ENCODE measurements at places on chromosomes 3 and 15.

DNA sequence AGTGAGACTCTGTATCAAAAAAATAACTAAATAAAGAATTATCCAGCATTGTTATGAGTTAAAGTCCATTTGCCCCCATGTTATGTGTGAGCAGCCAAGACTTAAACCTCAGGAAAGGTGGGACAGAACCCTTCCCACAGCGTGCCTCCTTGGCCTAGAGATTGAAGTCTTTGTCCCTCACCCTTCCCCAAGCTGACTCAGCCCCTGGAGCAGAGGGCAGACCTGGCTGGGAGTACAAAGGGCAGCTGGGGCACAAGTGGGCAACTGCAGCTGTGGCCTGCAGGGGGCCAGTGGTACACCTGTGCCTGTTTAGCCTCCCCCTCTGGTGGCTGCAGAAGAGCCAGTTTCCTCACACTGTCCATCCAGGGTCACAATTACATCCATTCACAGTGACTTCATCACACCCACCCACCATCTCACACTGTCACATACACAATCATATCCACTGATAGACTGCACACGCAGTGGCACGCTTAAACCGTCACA lies 940 bp upstream of the ACY1 start:
- DNase-seq: no peak

DNA sequence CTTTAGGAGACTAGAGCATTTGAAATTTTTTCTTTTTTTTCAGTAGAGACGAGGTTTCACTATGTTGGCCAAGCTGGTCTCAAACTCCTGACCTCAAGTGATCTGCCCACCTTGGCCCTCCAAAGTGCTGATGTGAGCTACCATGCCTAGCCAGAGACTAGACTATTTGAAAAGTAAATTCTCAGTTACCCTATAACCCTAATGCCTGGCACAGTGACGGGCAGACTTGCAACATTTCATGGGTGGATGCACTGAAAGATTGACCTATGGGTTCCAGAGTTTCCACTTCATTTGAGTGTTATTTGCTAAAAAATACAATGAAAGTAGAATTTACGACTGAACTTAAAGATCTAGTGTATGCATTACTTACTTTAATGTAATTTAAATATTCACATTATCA lies 45.7 kb upstream of the LIPC start:
- no peak for DNase-seq

DNA sequence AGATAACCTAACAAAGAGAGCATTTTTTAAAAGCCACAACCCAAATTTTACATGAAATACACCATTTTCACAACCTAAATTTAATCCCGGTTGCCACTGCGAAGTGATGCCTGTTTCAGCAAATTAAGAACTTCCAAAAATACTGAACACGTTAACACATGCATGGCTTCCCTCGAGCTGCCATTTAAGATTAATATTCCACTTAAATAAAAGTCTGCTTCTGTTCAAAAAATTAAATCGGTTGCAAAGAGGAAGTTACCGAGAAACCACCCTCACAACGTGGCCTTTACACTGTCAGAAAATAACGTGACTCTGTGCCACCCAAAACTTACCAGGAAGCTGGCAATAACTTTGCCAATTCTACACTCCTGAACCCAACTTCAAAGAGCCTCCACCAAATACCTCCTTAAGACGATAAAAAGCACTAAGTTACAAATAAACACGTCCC lies 1.2 kb downstream of the TBL1XR1 start:
- DNase-seq: no peak

DNA sequence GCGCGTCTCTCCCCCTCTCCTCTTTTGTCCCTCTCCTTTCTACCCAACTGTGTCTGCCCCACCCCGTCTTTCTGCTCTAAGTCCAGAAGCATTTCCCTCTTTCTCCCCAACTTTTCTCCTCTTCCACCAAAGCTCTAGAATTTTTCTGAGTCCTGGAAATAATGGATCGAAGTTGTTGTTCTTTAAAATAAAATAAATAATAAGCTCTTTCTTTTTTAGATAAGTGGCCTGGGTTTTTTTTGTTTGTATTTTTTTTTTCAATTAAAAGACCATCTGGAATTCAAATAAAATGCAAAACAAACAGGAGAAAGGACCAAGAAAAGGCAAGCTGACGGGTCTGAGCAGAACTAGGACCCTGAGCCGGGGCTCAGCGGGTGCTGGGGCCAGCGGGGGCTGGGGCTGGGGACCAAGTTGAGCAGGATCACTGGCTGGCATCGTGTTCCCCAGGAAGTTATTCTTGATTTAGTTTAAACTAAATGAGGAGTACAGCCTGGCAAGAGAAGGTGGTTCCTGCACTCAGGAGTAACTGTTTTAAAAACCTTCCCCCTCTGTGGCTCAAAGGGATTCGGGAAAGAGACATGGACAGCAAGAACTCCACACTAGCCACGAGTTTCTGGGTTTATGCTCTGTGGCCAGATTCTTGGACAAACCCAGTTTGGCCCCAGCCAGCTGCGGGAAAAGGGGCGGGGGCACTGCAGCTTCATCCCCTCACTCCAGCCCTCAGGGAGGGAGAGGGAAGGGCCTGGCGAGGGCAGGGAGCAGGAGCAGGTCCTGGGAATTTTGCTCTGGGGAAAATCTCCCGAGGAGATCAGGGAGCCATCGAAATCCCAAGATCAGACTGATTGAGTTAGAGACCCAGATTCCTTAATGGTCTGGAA lies 8.4 kb downstream of the GATA2 start:
- DNase-seq: no peak

DNA sequence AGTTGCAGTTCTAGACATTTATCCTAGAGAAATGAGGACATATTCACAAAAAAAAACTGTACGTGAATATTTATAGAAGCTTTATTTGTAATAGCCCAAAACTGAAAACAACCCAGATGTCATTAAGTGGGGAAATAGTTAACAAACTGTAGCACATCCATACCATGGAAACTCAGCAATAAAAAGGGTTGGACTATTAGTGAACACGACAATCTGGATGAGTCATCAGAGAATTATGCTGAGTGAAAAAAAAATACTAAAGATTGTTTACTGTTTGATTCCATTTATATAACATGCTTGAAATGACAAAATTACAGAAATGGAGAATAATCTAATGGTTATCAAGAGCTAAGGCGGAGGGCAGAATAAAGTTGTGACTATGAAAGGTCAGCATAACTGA lies 59.5 kb downstream of the CPA3 start:
- no peak for DNase-seq

- no peak for DNase-seq
These were observed 637.7 kb upstream of the UBE2E2 start for GRCh38 chr3:22565393-22565792.

GRCh38 chr3:189570916-189571315 lies 60.3 kb upstream of the TP63 start:
- no peak for DNase-seq

DNA sequence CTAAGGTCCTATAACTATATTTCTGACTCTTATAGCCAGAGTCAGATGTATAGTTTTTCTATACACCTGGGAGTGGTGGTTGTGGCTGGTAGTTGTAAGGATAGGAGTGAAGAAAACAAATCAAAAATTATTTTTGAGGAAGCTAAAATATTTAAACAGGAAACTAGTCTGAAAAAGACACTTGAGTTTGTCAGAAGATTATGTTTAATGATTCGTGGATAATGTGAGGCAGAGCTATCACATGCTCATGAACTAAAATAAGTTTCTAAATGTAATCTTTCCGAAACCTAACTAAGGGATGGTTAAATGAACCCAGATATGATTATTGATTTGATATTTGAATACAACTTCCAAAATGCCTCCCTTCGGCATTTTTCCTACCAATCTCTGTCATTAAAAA lies 30.4 kb downstream of the GABRR3 start:
- no peak for DNase-seq

GRCh38 chr3:67567893-67568292 lies 86.5 kb downstream of the SUCLG2 start:
- no peak for DNase-seq

GRCh38 chr3:143769616-143770015 lies 78.7 kb downstream of the SLC9A9 start:
- no peak for DNase-seq

GRCh38 chr3:58528629-58529028 lies 8.4 kb downstream of the ACOX2 start:
- DNase-seq: no peak

- DNase-seq: no peak
These were observed 39.3 kb downstream of the PLD1 start for GRCh38 chr3:171770689-171771620.

DNA sequence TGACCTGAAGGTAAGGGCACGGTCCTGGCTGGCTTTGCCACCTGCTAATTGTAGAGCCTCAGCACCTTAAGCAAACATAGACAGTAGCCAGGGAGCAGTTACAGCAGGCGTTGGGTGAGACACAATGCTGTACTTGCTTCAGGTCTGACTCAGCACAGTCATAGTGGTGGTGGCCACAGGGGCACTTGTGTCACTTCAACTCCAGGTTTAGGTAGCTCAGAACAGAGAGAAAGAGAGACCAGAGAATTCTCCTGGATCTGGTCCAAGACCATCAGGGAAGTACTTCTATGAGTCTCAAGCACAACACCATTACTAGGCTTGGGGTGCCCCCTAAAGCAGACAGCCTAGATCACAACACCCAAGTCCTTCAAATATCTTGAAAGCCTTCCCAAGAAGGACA lies 204.4 kb downstream of the OTOL1 start:
- no peak for DNase-seq

- no peak for DNase-seq
These were observed 76.8 kb upstream of the HRH1 start for GRCh38 chr3:11077466-11077865.

- DNase-seq: no peak
These were observed 22.1 kb downstream of the CLEC3B start for GRCh38 chr3:45048244-45048643.

DNA sequence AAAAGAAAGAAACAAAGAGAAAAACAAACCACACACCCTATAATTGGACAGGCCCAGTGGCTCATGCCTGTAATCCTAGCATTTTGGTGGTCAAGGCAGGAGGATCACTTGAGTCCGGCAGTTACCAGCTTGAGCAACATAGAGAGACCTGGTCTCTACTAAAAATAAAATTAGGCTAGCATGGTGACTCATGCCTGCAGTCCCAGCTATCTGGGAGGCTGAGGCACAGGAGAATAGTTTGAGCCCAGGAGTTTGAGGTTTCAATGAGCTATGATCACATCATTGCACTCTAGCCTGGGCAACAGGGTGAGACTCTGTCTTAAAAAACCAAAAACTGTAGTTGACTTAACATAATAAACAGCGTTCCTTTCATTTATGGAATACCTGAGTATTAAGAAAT lies 72.3 kb upstream of the ST3GAL6 start:
- no peak for DNase-seq

DNA sequence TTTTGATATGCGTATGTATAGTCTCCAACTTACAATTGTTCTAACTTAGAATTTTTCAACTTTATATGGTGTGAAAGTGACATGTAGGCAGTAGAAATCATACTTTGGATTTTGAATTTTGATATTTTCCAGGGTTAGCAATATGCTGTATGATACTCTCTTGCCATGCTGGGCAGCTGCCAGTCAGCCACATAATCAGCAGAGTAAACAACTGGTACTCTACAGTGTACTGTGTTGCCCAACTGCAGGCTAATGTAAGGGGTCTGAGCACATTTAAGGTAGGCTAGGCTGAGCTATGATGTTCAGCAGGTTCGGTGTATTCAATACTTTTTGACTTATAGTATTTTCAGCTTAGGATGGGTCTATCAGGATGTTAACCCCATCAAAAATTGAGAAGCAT lies 52.0 kb upstream of the RYK start:
- no peak for DNase-seq

GRCh38 chr3:160885791-160886286 lies 129.8 kb downstream of the PPM1L start:
- DNase-seq: no peak

- DNase-seq: no peak
These were observed 15.1 kb downstream of the AVEN start for GRCh38 chr15:34023907-34024306.
